Mesendoderm (in vitro differentiated cells): ENCODE measurements at places on chromosomes 7 and 10.

GRCh38 chr10:62638062-62638477, 166.4 kb upstream of the ADO start:
- DNase-seq: peak; percentile 49

DNA sequence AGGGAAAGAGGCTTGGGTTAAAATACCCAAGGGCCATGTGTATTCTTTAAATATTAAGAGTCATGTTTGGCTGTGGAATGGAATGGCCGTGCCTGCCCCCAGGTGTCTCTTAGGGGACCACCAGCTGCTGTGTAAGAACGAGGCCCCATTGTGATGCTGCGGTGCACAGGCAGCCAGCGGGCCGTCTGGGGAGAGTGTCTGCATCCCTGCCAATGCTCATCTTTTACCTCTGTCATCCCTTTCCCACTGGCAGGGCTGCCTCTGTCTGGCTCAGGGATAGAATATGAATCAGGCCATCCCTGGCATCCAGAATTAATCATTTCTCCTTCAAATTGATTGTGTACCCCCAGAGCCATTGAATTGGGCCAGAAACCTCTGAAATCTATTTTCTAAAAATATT, 137.8 kb upstream of the GALNT17 start:
- no peak for DNase-seq

GRCh38 chr10:17414484-17414883, 39.9 kb downstream of the ST8SIA6 start:
- no peak for DNase-seq

GRCh38 chr10:43109671-43110249, 28.5 kb upstream of the CSGALNACT2 start:
- DNase-seq: no peak

GRCh38 chr10:60182691-60183090, 207.0 kb downstream of the ANK3 start:
- DNase-seq: no peak

DNA sequence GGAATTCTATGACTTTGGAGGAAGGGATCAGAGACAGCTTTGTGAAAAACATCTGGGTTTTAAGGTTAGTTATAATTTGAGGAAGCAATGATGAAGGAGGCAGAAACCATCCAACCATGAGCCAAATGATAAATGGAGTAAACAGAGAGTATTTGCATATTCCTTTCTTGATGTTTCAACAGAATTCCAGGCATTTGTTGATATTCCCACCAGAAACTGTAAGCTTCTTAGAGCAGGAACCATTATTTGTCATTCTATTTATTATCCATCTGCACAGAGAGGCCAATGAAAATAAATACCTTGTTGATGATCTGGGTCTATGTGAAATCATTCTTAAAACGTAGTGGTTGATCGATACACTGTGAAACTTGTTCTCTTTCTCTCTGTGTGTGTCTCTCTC, 715.3 kb downstream of the INHBA start:
- DNase-seq: no peak

GRCh38 chr10:11880151-11881029, 57.2 kb downstream of the PROSER2 start:
- DNase-seq: peak; percentile 66

- no peak for DNase-seq
Observed at GRCh38 chr7:42747044-42747443, 164.8 kb downstream of the C7orf25 start.

GRCh38 chr7:100642534-100642907, 1.2 kb upstream of the TFR2 start:
- DNase-seq: no peak

- DNase-seq: no peak
Observed at GRCh38 chr10:112352044-112352443, 21.9 kb upstream of the ACSL5 start.

- DNase-seq: no peak
Observed at GRCh38 chr7:113015034-113015645, 71.5 kb downstream of the GPR85 start.

- no peak for DNase-seq
Observed at GRCh38 chr7:88437132-88437531, 130.4 kb upstream of the STEAP4 start.

- no peak for DNase-seq
Observed at GRCh38 chr10:102202386-102202785, 23.7 kb upstream of the ELOVL3 start.

- peak; percentile 41 for DNase-seq
Observed at GRCh38 chr10:116995648-116996047, 9.3 kb downstream of the SHTN1 start.

- no peak for DNase-seq
Observed at GRCh38 chr7:138513344-138513871, 53.3 kb downstream of the TRIM24 start.

DNA sequence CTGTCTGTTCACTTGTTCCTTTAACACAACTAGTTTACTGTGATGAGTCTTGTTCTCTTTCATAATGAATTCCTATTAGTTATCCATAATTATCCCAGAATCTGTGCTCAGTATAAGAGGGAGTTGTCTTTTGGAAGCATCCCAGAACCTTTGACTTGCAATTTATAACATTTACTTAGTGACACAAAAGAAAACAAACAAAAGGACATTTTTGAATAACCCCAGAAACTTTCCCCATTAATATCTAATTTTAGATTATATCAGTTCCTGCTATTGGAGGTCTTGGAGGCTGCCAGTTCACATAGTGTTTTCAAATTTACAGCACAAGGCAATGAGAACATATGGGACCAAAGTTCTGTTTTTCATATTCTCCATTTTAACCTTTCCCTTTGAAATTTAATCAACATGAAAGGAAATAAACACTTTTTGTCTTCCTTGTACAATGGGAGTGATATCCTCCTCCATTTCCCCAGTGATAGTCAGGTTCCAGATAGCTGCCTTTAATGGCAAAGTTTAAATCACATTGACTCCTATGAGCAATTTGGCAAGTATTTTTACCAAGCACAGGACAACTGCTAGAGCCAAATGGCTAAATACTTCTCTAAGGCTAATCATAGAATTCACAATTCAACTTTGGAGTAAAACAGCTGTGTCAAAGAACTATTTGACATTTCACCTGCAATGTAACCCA, 37.1 kb upstream of the GNAT3 start:
- no peak for DNase-seq

DNA sequence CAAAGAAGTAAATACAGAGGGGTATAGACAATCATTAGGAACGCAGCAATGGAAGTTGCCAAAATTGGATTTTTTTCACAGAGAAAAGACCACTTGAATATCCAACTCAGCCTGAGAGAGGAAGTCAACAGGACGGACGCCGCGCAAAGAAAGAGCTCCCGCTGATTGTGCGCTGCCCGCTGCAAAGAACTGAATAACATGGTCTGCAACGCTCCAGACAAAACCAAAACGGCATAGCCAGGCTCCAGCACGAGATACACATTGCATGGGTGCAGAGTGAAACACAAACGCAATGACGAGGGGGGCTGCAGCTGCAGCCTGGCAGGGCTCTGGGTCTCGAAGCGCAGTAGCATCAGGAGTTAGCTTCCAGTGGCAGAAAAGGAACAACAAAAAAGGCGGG, 113.9 kb upstream of the MGMT start:
- DNase-seq: no peak

- peak; percentile 77 for DNase-seq
Observed at GRCh38 chr7:77685233-77685632, 11.0 kb upstream of the RSBN1L start.

GRCh38 chr7:11726794-11727155, 105.2 kb downstream of the THSD7A start:
- DNase-seq: no peak

DNA sequence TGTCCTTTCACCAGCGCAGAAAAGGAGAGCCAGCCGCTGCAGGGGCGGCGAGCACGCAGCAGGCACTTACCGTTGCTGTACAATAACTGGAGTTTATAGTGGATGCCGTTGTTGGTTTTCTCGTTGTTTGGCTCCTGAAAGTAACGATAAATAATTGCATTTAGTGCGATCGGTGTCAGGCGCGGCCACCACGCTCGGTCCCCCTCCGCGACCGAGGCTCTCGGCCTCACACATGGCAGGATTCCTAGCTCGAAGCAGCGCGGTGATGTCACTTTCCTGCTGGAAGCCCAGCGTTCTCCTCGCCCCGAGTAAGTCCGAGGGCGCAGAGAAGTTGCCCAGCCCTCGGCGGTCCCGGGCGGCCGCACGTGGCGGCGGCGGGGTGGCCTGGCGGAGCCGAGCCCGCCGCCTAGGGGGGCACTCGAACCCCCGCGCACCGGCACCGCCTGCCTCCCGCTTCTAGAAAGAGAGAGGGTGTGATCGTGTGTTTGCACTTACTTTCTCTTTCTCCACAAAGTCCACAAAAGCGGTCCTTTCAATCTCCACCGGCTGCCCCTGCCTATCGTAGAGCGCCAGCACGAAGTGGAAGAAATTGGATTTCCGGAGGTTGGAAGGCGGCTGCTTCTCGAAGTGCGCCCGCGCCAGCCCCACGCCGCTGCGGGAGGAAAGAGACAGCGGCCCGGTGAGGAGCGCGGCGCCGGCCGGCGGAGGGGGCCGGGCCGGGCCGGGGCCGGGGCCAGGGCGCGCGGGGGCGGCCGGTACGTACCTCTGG, 1.0 kb downstream of the EBF3 start:
- peak; percentile 86 for DNase-seq

DNA sequence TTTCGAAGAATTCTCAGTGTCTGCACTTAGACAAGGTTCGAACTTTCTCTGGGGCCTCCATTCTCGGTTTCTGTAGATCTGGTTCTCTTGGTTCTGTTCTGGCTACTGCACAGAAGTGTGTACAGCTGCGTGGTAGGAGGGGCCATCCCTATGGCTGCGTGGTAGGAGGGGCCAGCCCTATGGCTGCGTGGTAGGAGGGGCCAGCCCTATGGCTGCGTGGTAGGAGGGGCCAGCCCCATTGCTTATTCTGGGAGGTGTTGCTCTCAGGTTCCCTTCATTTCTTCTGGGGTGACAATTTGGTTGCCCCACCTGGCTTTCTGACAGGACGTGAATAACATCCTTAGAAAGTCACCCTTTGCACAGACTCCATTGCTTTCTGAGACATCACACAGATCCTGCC, 65.2 kb upstream of the CHST15 start:
- no peak for DNase-seq

DNA sequence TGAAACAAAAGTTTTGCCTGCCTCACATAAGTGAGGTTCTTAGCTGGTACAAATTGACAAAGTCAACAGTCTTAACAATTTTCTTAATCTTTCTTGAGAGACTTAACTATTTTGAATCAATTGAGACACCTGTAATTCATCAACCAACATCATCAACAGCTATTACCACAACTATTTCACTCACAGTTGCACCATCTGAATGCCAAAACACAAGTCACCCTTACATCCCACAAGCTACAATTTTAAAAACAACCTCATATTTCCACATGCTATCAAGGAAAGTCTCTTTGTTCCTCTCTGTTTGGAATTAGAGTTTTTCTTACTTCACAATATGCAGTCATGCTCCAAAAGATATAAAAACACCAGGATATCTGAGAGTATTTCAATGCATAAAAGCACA, 4.9 kb downstream of the SMURF1 start:
- no peak for DNase-seq

GRCh38 chr10:80697926-80698325, 160.2 kb downstream of the SH2D4B start:
- DNase-seq: no peak

DNA sequence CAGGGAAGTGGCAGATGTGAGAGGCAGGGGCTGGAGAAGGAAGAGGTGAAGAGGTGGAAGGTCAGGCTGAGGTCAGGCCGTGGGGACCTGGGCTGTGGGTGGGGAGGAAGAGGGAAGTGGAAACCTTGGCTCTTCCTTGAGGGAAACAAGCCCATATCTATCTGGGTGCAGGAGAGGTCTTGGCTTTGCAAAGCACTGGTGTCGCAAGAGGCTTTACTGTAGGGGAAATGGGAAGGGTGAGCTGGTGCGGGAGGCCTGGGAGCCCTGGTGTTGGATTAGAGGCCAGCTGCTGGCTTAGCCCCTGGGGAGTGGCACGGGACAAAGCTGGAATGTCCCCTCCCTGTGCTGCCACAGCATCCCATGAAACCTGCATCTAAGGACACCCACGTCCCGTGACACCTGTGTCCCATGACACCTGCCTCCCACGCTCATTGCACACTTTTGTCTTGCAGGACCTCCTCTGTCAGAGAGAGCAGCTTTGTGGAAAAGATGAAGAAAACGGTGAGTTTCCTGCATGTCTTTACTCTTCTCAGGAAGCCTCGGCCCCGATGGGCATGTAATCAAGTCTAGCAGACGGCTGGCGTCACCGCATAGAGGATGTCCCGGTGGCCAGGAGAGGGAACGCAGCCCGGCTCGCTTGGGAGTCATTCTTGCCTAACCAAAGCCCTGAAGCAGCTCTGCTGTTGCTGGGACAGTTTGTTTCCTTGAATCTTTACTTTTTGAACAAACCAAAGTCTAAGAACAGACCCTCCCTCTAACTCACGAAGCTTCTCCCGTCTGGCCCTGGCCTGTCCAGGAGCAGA, 22.2 kb downstream of the TMEM120A start:
- DNase-seq: peak; percentile 53

DNA sequence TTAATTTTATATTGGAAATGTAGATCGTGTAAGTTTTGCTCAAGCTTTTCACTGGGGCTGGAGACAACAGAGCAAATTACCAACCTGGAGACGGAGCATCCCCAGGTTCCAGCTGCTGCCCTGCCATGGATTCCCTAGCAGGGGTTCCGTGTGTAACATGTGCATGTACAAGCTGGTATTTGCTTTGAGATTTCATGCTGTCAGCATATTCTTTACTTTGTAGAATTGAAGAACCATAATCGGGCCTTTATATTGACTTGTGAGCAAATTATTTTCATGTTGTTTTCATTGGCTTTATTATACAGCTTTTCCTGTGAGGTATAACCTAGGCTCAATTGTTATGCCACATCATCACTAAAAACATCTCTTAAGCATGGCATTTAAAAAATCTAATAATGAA, 369.2 kb upstream of the COBL start:
- DNase-seq: no peak

- no peak for DNase-seq
Observed at GRCh38 chr7:143205560-143206293, 16.1 kb upstream of the TAS2R40 start.
